Type B pancreatic cell (in vitro differentiated cells): ENCODE measurements at places on chromosomes 5 and 9. TPM values are rescaled to one million over a fixed set of nuclear protein-coding genes. Genes with fewer than 3 reads are reported as not detected.

The HMMR gene
- 11.3 and 25.9 TPM in 2 replicates for total RNA-seq

The PNPLA7 gene
- 2.5 and 3.1 TPM in 2 replicates for total RNA-seq

The ARL15 gene
- 15.8 and 16.9 TPM in 2 replicates for total RNA-seq

The ADRB2 gene
- 0.81 and 1.3 TPM in 2 replicates for total RNA-seq

The THOC3 gene
- 77.0 and 80.6 TPM in 2 replicates for total RNA-seq

The RICTOR gene
- total RNA-seq: 30.1 and 31.8 TPM in 2 replicates

The CENPK gene
- total RNA-seq: 17.6 and 36.9 TPM in 2 replicates

The ROR2 gene
- total RNA-seq: 7.4 and 48.9 TPM in 2 replicates

The SNX2 gene
- total RNA-seq: 67.3 and 72.3 TPM in 2 replicates

The DBH gene
- total RNA-seq: 0.10 and 0.12 TPM in 2 replicates

The NREP gene
- 139 and 462 TPM in 2 replicates for total RNA-seq
